ENCODE measurements at places on chromosomes 11 and 22.

GRCh38 chr11:129291546-129291945, 84.1 kb upstream of the BARX2 start:
- no peak overlapping the region for H3K27ac ChIP-seq
- no peaks in the 10 kb centered on the region for H3K36me3 ChIP-seq
- no peak overlapping the region for H3K4me3 ChIP-seq

DNA sequence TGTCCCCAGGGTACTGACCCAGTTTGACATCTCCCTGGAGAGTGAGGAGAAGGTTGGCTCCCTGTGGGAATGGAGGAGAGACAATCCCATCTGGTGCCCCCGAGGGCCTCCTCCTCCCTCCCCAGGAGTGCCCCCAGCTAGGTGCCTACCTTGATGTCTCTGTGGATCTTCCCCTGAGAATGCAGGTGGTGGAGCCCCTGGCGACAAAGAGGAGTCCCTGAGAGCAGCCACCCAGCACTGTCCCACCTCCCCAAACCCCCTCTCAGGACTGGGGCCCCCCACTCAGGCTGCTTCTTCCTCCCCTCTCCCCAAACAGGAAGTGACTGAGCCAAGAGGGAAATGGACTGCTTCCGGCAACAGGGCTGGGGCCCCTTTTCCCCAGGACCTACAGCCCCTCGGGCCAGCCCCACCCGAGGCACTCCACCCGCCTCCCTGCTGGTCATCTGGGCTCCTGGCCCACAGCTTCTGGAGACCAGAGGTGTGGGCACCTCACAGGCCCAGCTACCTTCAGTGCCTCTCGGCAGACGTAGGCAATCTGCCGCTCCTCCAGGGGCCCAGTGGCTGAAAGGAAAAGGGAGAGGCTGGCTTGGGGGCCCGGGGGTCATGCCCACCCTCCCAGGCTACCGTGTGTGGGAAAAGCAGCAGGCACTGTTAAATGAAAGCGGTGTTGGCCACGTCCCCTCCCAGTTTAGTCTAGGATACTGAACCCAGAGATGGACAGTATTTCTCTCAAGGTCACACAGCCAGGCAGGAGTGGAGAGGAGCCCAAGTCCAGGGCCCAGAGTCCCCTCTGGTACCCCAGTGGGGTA, 1.2 kb downstream of the MAP4K2 start:
- no peak overlapping the region for H3K4me3 ChIP-seq
- H3K27ac ChIP-seq = peak overlapping the region; percentile 0
- H3K4me1 ChIP-seq = peaks cover 10% of the 10 kb centered on the region
- DNase-seq = no peak
- no peaks in the 10 kb centered on the region for H3K27me3 ChIP-seq
- H3K36me3 ChIP-seq = peaks cover 2% of the 10 kb centered on the region

GRCh38 chr11:73565804-73566203, 32.1 kb downstream of the FAM168A start:
- H3K4me1 ChIP-seq = no peaks in the 10 kb centered on the region
- no peak for DNase-seq
- no peak overlapping the region for H3K4me3 ChIP-seq
- H3K36me3 ChIP-seq = no peaks in the 10 kb centered on the region
- H3K27me3 ChIP-seq = no peaks in the 10 kb centered on the region
- no peak overlapping the region for H3K27ac ChIP-seq

DNA sequence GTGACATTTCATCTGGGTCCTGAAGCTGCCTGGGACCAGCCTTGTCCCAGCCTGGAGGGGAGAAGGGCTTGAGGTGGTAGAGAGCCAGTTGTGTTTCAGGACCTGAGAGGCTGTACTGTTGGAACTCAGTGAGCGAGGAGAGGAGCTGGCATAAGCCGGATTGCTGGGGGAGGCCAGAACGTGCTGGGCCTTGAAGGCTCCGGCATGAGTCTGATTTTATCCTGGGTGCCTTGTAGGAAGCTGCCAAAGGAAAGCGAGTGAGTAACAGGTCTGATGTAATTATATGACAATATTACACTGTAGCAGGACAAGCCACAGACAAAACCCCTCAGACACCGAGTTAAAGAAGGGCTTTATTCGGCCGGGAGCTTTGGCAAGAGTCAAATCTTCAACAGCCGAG, 17.2 kb downstream of the AP2A2 start:
- H3K4me1 ChIP-seq = no peaks in the 10 kb centered on the region
- no peak overlapping the region for H3K27ac ChIP-seq
- H3K27me3 ChIP-seq = no peaks in the 10 kb centered on the region
- H3K36me3 ChIP-seq = no peaks in the 10 kb centered on the region
- no peak for DNase-seq
- H3K4me3 ChIP-seq = no peak overlapping the region
